Natural killer cell (primary cell): ENCODE measurements at places on chromosomes 12 and 14. TPM values are rescaled to one million over a fixed set of nuclear protein-coding genes. Genes with fewer than 3 reads are reported as not detected.
A peak's percentile ranks its signal among the peaks of the same experiment; 100 is the strongest.

DNA sequence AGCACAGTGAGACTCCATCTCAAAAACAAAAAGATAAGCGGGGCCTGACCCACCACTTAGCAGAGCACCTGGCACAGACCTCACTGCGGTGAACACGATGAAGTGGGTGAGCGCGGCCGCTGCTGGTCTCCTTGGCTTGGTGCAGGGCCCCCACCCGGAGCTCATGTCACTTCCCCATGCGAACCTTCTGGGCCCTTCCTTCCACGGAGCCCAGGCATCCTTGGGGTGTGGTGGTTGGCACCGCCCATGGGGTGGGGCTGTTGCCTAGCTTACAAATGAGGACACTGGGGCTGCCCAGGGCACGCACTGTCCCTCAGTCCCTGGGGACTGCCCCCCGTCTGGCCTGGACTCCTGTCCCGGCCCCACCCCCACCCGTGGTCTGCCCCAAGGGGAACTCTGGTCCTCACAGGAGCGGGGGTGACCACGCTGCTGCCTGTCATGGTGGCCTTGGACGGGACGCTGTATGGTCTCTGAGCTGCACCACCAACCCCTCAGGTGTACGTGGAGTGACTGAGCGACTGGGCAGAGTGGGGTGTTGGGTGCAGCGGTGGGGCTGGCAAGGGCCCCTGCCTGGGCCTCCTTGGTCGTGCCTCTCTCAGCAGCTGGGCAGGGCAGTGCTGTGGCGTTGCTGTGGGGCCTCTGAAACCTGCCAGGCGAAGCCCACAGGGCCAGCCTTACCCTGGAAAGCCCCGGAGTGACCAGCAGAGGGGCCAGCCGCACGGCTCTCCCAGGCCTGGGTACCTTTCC is 15.3 kb downstream of the FBRSL1 start:
- no peaks in the 10 kb centered on the region for H3K27me3 ChIP-seq
- no peak for DNase-seq
- peaks cover 7% of the 10 kb centered on the region for H3K36me3 ChIP-seq
- no peak overlapping the region for H3K4me3 ChIP-seq
- no peak overlapping the region for H3K27ac ChIP-seq

DNA sequence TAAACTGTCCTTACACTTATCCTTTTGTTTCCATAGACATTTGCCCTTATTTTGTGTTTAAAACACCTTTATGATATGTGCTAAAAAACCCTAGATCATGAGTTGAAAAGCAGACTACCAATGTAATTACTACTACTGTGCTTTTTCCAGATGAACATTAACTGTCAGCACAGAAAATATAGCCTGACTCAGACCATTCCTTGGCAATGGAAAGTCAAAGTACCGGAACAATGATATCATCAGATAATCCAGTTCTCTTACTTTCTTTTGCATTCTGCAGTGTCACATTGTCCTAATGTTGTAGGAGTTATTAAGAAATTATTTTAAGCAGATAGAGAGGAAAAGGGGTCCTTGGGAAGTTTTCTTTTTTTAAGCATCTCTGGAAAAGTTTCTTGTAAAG is 1189.0 kb upstream of the FLRT2 start:
- no peaks in the 10 kb centered on the region for H3K27me3 ChIP-seq
- no peaks in the 10 kb centered on the region for H3K36me3 ChIP-seq
- DNase-seq, result no peak
- H3K4me3 ChIP-seq, result no peak overlapping the region
- no peak overlapping the region for H3K27ac ChIP-seq
- no peaks in the 10 kb centered on the region for H3K4me1 ChIP-seq

- H3K4me1 ChIP-seq, result peaks cover 26% of the 10 kb centered on the region
- peaks cover 10% of the 10 kb centered on the region for H3K27me3 ChIP-seq
- H3K4me3 ChIP-seq, result no peak overlapping the region
- H3K27ac ChIP-seq, result no peak overlapping the region
- H3K36me3 ChIP-seq, result no peaks in the 10 kb centered on the region
- DNase-seq, result peak; percentile 35
These were observed 807 bp downstream of the B4GALNT3 start for GRCh38 chr12:460261-461230.

DNA sequence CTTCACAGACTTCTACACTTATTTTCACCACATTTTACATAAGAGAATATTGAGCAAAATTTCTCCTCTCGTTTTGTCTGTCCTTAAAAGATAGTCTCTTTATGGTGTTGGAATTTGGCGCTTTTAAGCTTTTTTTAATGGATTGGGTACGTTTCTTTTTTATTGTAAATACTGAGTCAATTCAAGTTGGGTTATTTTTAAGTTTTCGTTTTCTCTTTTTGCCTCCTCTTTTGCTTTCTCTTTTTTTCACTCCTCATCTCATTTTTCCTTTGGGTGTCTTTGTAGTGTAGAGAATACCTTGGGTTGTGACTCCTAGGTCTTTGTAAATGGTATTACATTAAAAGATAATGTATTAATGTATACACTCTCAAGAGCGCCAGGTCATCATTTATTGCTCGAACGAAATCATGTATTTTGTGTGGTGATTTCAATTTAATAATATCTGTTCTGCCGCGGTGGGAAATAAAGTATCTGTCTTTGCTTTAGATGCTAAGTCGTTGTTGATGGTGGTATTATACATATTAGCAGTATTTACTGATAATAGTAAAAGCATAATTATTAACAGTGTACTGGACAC is 845 bp downstream of the TMX1 start:
- H3K27me3 ChIP-seq, result no peaks in the 10 kb centered on the region
- peak; percentile 15 for DNase-seq
- peaks cover 13% of the 10 kb centered on the region for H3K4me1 ChIP-seq
- H3K36me3 ChIP-seq, result peaks cover 8% of the 10 kb centered on the region

GRCh38 chr12:109247831-109248654 is 61.0 kb downstream of the FOXN4 start:
- no peaks in the 10 kb centered on the region for H3K27me3 ChIP-seq
- H3K36me3 ChIP-seq, result no peaks in the 10 kb centered on the region
- no peak overlapping the region for H3K4me3 ChIP-seq
- H3K27ac ChIP-seq, result no peak overlapping the region
- no peak for DNase-seq

CCDC59 gene
- 104 TPM for total RNA-seq

ATL1 gene
- 2.4 TPM for total RNA-seq
